ENCODE measurements at places on chromosomes 13 and 19. TPM values are rescaled to one million over a fixed set of nuclear protein-coding genes. Genes with fewer than 3 reads are reported as not detected.

MEIS3 gene
- total RNA-seq: 30.8 TPM

GRK1 gene
- total RNA-seq: not detected

CYP2S1 gene
- 1.4 TPM for total RNA-seq

DNA sequence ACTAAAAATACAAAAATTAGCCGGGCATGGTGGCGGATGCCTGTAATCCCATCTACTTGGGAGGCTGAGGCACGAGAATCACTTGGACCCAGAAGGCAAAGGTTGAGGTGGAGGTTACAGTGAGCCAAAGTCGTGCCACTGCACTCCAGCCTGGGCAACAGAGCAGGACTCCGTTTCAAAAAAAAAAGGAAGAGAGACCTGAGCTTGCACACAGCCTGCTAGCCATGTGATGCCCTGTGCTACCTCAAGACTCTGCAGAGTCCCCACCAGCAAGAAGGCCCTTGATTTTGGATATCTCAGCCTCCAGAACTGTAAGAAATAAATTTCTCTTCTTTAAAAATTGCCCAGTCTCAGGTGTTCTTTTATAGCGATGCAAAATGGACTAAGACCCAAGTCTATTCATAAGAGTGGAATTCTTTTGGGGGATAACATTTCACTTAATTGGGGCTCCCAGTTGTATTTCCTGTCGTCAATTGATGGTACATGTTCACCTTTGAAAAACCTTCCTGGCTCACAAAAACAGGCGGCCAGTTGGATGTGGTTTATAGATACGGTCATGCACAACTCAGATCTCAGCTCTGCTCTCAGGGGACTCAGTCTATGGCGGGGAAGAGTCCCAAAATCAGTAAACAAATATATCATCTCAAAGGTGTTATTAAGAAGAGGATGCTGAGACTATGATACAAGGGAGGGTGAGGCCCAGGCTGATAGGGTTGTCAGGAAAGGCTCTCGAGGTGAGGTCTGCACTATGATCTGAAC is 2.4 kb upstream of the CHERP start:
- peaks cover 24% of the 10 kb centered on the region for H3K4me1 ChIP-seq
- DNase-seq: no peak
- no peaks in the 10 kb centered on the region for H3K27me3 ChIP-seq
- no peak overlapping the region for H3K4me3 ChIP-seq
- no peak overlapping the region for H3K27ac ChIP-seq

DNA sequence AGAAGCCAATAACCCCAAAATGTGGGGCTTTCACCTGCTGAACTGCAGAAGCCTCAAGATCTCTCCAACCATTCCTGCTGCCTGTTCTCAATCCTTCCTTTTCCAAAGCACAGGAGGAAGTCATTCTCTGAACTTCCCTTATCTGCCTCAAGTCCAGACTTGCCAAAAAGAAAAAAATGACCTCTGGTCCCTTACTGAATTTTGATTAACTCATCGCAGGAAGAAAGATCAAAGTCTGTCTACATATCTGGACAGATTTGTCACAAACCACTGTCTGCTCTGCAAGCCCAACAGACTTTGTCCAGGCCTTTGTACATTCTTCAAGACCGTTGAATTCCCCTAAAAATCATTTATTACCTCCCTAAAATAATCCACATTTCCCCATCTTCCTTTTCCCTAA is 126.5 kb upstream of the NBEA start:
- H3K27ac ChIP-seq: no peak overlapping the region
- no peak overlapping the region for H3K4me3 ChIP-seq
- DNase-seq: no peak
- H3K4me1 ChIP-seq: no peaks in the 10 kb centered on the region
- no peaks in the 10 kb centered on the region for H3K36me3 ChIP-seq
- no peaks in the 10 kb centered on the region for H3K27me3 ChIP-seq

GRCh38 chr13:110503037-110503901 is 58.3 kb downstream of the RAB20 start:
- H3K36me3 ChIP-seq: peaks cover 6% of the 10 kb centered on the region
- no peaks in the 10 kb centered on the region for H3K27me3 ChIP-seq
- no peaks in the 10 kb centered on the region for H3K4me1 ChIP-seq
- DNase-seq: no peak

- no peaks in the 10 kb centered on the region for H3K27me3 ChIP-seq
- H3K4me3 ChIP-seq: no peak overlapping the region
- H3K27ac ChIP-seq: no peak overlapping the region
- no peak for DNase-seq
Observed at GRCh38 chr19:34767951-34768350, 5.1 kb downstream of the ZNF599 start.

- DNase-seq: no peak
- no peaks in the 10 kb centered on the region for H3K4me1 ChIP-seq
- H3K27me3 ChIP-seq: no peaks in the 10 kb centered on the region
- no peaks in the 10 kb centered on the region for H3K36me3 ChIP-seq
Observed at GRCh38 chr13:96650301-96650886, 343.9 kb downstream of the OXGR1 start.

GRCh38 chr19:23996549-23996948 is 81.9 kb downstream of the ZNF726 start:
- no peak overlapping the region for H3K4me3 ChIP-seq
- H3K36me3 ChIP-seq: no peaks in the 10 kb centered on the region
- H3K27ac ChIP-seq: no peak overlapping the region

- no peaks in the 10 kb centered on the region for H3K27me3 ChIP-seq
- no peak overlapping the region for H3K27ac ChIP-seq
- H3K36me3 ChIP-seq: no peaks in the 10 kb centered on the region
- DNase-seq: no peak
Observed at GRCh38 chr13:108005231-108005630, 210.1 kb downstream of the LIG4 start.

DNA sequence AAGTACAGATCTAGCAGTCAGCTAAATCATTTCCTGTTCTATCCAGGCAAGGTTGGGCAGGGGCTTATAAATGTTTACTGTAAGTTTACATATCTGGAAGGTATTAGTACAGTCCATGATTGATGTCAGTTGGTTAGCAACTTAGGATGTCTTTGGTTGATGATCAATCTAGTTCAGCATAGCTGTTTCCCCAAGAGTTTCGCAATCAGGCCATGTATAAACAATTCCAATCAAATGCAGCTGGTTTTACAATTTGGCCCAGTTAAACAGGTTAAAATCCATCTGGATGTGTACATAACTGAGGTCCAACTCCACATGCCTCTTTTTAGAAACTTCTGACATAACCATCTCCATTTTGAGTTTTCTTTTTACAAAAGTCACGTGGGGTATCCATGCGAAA is 6.9 kb downstream of the ZNF221 start:
- H3K27ac ChIP-seq: no peak overlapping the region
- no peaks in the 10 kb centered on the region for H3K27me3 ChIP-seq
- H3K4me1 ChIP-seq: no peaks in the 10 kb centered on the region
- H3K36me3 ChIP-seq: peaks cover 99% of the 10 kb centered on the region

- no peak overlapping the region for H3K4me3 ChIP-seq
- H3K4me1 ChIP-seq: peaks cover 16% of the 10 kb centered on the region
- no peaks in the 10 kb centered on the region for H3K27me3 ChIP-seq
- no peaks in the 10 kb centered on the region for H3K36me3 ChIP-seq
- DNase-seq: no peak
Observed at GRCh38 chr13:24148414-24149235, 11.9 kb upstream of the SPATA13 start.

- no peak overlapping the region for H3K27ac ChIP-seq
- H3K4me1 ChIP-seq: peaks cover 22% of the 10 kb centered on the region
- DNase-seq: no peak
- H3K4me3 ChIP-seq: no peak overlapping the region
- H3K36me3 ChIP-seq: no peaks in the 10 kb centered on the region
- H3K27me3 ChIP-seq: no peaks in the 10 kb centered on the region
Observed at GRCh38 chr19:49120868-49121267, 1.5 kb downstream of the PPFIA3 start.

GRCh38 chr19:10105509-10106099 is 558 bp upstream of the PPAN start:
- peak overlapping the region; percentile 90 for H3K4me3 ChIP-seq
- DNase-seq: no peak
- no peaks in the 10 kb centered on the region for H3K27me3 ChIP-seq
- H3K27ac ChIP-seq: peak overlapping the region; percentile 53
